ENCODE measurements at places on chromosomes 1 and 21.
A peak's percentile ranks its signal among the peaks of the same experiment; 100 is the strongest.

DNA sequence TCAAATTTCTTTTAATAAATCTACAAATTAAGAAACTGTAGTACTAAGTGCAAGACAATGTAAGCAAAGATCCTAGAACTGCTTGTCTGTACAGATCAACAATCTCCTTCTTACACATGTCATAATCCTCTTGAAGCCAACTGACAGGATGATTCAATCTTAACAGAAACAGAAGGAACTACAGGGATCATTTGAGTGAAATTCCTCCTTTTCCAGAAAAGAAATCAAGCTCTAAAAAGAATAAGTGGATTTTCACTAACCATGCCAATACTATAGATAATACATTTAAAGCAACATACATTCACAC, 53.2 kb downstream of the RAB3GAP2 start:
- DNase-seq, result no peak

DNA sequence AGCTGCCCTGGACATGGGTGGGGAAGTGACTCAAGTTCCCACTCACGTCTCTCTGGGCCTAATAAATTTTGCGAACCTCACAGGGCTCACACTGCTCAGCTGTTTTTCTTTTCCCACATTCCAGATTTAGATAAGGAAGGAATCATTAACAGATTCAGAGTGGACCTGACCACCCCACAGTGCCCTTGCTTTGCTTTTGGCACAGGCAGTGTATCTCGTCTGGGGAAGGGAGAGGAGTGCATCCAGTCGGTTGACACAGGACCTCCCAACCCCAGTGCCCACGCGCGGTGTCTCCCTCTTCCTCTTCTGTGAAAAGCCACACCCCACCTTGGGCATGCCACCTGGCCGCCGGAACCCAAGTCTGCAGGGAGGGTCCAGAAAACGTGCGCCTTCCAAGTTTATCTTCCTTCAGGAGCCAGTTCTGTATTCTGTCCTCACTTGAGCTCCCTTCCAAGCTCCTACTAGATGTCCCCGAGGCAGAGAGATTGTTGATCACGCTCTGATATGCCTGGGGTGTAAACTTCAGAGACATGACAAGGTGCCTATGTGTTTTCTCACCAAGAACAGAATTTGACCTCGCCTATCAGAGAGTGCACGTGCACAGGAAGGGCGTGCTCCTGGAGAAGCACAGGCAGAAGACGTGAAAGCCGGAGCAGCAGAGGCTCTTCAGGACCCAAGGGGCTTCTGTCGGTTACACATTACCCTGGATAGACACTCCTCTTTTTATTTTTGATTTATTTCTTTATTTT, 9.5 kb upstream of the SLC2A5 start:
- DNase-seq, result peak; percentile 24

DNA sequence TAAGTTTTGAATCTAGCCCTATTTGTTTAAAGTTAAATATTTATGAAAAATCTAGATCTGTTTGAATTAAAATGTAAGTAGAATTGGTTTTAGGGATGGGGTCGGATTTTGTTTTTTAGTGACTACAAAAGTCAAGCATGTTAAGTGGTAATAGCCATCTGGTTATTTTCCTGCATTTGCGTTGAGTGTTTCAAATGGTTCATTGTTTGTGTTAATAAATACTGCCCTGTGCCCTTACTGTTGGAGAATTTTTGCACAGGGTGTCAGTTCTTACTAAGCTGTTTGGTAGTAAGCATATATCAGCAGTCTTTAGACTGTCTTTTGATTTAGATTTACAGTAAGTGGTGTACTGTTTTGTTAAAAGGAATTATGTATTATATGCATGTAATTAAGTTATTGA, 46.1 kb upstream of the TARS2 start:
- DNase-seq, result no peak

DNA sequence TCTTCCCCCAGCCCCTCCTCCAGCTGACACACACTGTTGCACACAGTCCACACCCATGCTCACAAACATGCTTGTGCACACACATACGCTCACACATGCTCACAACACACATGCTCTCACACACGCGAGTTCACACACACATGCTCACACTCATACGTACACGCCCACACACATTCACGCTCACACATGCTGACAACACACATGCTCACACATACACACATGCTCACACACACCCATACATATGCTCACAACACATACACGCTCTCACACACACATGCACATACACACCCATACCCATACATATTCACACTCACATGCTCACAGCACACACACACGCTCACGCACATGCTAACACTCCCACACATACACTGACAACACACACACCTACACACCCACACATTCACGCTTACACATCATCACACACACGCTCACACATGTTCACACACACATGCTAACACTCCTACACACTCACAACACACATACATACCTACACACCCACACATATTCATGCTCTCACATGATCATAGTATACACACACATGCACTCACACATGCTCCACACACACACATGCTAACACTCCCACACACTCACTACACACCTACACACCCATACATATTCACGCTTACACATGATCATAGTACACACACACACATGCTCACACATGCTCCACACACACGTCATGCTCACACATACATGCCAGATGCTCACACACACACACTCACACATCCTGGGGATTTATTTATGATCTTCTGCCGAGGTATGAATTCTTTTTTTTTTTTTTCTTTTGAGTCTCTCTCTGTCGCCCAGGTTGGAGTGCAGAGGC, 10.7 kb downstream of the DRAXIN start:
- no peak for DNase-seq

GRCh38 chr1:41917076-41917475, 1.6 kb downstream of the HIVEP3 start:
- DNase-seq, result no peak

- no peak for DNase-seq
These were observed 85.3 kb downstream of the GLIS1 start for GRCh38 chr1:53653631-53654030.

GRCh38 chr1:58442114-58442513, 104.4 kb downstream of the OMA1 start:
- DNase-seq, result no peak

DNA sequence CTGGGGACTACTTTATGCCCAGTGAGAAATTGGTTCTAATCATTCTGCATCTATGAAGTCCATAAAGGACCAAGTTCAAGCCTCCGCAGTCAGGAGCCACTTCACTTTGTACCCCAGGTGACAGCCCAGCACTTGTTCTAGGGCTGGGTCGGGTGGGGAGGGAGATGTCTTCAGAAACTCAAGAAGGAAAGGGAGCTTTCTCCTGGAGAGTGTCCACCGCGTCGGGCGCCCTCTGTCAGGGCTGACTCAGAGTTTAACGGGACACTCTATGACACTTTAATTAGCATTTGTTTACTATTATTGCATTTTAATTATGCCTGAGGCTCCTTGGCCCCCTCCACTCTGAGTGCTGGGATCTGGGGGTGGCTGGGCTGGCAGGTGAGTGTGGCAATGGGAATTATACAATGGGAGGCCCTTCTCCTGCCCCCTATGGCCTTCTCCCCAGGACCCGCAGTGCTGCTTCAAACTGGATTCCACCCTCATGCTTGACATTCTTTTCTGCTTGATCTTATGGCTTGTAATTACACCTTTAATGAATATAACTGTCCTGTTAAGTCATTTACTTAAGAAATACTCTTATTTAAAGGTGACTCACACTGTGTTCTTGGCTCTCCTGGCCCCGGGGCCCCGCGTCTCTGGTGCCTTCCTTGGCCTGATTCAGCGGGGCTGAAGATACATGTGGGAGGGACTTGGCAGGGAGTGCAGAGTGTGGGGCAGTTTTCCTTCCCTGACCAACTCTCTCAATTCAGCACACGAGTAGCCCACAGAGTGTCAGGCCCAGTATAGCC, 136.6 kb downstream of the PLXNA2 start:
- DNase-seq, result no peak

DNA sequence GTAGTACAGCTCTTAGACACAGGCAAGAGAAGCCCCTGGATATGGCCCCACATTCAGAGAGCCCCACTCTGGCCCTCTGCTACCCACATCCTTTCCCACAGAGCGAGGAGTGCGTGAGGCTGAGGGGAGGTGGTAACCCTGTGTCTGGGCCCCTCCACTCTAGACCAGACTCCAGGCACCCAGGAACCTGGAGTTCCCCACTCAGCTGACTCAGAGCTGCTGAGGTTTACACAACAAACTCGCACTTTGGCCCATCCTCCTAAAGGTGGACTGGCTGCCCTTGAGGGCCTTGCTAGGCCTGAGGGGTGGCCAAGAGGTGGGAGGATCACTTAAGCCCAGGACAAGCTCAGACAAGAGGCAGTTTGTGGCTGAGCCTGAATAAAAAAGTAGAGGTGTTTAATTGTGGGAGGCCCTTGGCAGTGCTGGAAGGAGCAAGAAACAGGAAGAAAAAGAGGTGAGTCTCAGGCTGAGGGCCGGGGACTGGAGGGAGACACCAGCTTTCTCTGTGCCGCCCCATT, 10.7 kb downstream of the MR1 start:
- peak; percentile 64 for DNase-seq

DNA sequence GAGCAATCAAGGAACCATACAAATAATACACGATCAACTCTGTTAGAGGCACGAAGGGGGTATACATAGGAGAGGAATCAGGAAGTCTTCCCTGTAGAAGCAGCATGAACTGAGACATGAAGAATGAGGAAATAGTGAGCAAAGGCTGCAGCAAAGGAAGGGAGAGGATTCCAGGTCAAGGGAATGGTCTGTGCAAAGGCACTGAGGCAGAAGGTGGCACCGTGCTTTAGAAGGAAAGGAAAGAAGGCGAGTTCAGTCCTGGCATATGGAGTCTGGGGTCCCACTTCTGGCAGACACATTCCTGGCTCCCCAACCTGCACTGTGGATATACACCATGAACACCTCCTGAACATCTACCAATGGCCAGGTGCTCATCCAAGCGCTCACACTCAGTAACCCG, 56.1 kb downstream of the GLIS1 start:
- no peak for DNase-seq
